ENCODE measurements at places on chromosomes 13 and 19. TPM values are rescaled to one million over a fixed set of nuclear protein-coding genes. Genes with fewer than 3 reads are reported as not detected.

Gene EFNB2
- polyA plus RNA-seq: 142 TPM

Gene NUCB1
- 249 TPM for polyA plus RNA-seq

Gene SYNGR4
- 0.33 TPM for polyA plus RNA-seq

Gene POU2F2
- 0.81 TPM for polyA plus RNA-seq

Gene KLK6
- 34.9 TPM for polyA plus RNA-seq

Gene NCR1
- 0.30 TPM for polyA plus RNA-seq

Gene ZNF284
- 6.7 TPM for polyA plus RNA-seq

Gene CILP2
- 0.27 TPM for polyA plus RNA-seq

Gene DIRAS1
- 3.4 TPM for polyA plus RNA-seq

Gene HIPK4
- 0.06 TPM for polyA plus RNA-seq

Gene RNF113B
- polyA plus RNA-seq: 0.19 TPM

Gene PROZ
- polyA plus RNA-seq: 3.9 TPM
